ENCODE measurements at places on chromosomes 7 and 10.
A peak's percentile ranks its signal among the peaks of the same experiment; 100 is the strongest.

- DNase-seq: no peak
These were observed 80.5 kb downstream of the C10orf105 start for GRCh38 chr10:71638822-71639719.

DNA sequence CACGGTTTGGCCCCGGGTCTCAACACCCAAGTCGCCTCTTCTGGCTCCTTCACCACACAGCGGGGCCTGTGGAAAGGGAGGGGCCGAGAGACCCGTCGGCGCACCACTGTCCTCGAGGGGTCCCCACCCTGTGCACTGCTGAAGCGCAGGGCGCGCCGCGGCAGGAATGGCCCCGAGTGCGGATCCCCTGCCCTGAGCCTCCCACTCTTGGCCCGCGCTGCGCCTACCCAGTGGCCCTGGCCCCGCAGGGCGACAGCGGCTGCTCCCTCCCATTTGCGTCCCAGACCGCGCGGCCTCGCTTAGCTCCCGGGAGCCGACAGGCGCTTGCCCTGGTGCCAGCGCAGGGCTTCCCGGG, 2.1 kb upstream of the SFMBT2 start:
- DNase-seq: no peak

GRCh38 chr7:114082642-114083165, 163.9 kb upstream of the PPP1R3A start:
- no peak for DNase-seq

DNA sequence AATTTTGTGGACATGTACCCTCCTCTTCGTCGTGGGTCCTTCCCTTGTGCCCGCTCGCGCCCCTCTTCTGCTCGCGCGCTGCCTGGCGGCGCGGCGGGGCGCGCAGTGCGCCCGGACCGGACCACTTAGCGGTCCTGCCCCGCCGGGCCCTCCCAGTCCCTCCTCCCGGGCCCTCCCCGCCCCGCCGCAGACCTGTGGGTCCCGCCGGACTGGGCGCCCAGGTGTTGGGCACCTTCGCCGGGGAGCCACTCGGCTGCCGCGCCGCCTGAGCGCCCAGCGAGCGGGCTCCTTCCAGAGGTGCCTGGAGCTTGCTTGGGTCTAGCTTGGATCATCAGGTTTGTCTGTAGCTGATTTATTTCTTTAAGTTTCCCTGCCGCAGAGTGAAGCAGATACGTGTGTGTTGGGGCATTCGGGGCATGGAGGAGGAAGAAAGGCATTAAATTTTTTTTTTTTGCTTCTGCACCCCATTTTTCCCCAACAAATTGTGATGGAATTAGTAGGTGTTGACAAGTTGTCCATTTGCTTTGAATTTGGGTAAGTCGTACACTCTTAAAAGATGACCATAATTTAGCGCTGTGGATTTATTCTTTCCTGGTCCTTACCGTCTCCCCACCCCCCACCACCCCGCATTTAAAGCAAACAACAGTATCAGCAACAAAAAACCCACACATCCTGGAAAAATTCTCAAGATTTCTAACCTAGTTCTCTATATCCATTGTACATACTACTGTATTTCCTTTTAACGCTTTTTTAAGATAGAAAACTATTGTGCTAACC, 905 bp downstream of the C1GALT1 start:
- peak; percentile 34 for DNase-seq

- peak; percentile 73 for DNase-seq
These were observed 43.0 kb upstream of the RPA3 start for GRCh38 chr7:7761340-7761973.

- peak; percentile 79 for DNase-seq
These were observed 49.3 kb downstream of the PPP1R17 start for GRCh38 chr7:31735991-31736982.

- peak; percentile 67 for DNase-seq
These were observed at the start of gene PLAC9 for GRCh38 chr10:80132299-80133139. TSS of gene PLAC9 (plus strand) at chr10:80132730. CDS start at chr10:80132763, 33 bp downstream.

DNA sequence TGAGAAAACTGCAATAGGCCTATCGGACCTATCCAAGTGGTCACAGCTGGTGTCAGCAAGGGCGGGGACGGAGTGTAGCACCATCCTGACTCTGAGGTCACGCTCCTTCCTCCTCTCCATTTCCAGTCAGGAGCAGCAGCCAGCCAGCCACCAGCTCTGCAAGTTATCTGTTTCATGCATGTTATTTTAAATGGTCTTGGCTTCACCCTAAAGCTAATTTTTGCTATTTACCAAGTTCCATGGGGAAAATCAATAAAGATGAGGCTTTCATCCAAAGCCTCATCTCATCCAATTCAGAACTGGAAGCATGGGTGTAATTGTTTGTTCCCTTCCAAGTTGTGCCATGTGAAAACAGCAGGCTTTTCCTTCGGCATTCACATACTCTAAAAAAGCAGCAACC, 49.3 kb downstream of the ICA1 start:
- DNase-seq: no peak

DNA sequence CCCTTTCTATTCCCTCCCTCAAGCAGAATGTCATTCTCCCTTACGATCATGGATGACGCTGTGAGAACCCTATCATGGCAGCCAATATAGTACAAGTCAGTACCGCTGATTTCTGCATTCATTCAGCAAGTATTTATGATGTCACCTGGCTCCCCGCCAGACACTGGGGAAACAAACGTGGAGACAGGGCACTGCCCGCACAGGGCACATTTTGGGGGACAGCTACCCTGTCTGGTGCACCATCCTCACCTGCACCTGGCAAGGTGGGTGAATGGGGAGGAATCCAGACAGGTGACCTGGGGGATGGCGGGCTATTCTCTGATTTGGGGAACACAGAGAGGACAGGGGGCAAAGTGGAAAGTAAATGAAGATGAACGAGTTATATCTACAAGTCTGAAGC, 28.4 kb downstream of the MKI67 start:
- peak; percentile 10 for DNase-seq

DNA sequence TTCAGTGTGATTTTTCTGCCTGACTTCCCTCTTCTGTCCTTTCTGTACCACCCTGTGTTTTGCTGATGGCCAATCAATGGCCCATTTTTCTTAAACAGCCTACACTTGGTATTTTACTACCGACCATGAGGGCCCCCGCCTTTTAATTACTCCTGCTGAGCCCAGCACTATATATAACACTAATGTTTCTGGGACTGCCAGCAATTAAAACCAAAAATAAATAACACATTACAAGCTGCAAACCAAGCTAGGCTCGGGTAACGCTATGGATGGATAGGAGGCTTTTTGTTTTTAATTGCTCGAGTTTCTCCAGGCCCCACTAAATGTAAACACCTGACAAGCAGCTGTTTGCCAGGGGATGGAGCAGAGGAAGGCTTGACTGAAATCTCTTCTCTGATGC, 915.4 kb upstream of the AUTS2 start:
- no peak for DNase-seq

All from PC-3 (cell line).